ENCODE measurements at places on chromosomes 4 and X.

GRCh38 chr4:124191329-124191728 is 521.2 kb downstream of the ANKRD50 start:
- no peak for DNase-seq

- DNase-seq, result no peak
Observed at GRCh38 chrX:123153846-123154335, 30.2 kb upstream of the GRIA3 start.

GRCh38 chr4:152079543-152080293 is 318.9 kb upstream of the GATB start:
- DNase-seq, result no peak

DNA sequence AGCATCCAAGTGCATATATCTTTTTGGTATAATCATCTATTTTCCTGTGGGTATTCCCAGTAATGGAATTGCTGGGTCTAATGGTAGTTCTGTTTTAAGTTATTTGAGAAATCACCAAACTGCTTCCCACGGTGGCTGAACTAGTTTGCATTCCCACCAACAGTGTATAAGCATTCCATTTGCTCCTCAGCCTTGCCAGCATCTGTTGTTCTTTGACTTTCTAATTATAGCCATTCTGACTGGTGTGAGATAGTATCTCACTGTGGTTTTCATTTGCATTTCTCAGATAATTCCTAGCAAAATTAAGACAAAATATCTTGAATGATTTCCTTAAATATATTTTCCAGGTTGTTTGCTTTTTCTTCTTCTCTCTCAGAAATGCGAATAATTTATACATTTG is 341.1 kb downstream of the GBA3 start:
- DNase-seq, result no peak
